Lung microvascular endothelial cell (primary cell): ENCODE measurements at places on chromosomes 7 and 10. TPM values are rescaled to one million over a fixed set of nuclear protein-coding genes. Genes with fewer than 3 reads are reported as not detected.
A peak's percentile ranks its signal among the peaks of the same experiment; 100 is the strongest.

Gene AQP1
- 1.4 and 1.7 TPM in 2 replicates for total RNA-seq

GRCh38 chr7:66307591-66308215 is 102.6 kb downstream of the TPST1 start:
- peak; percentile 99 for DNase-seq

- no peak for DNase-seq
These were observed 169.7 kb downstream of the BUB3 start for GRCh38 chr10:123323884-123324283.

- peak; percentile 58 for DNase-seq
These were observed 98.8 kb downstream of the CACNB2 start for GRCh38 chr10:18238870-18239485.

- DNase-seq = no peak
These were observed 11.1 kb upstream of the ENO4 start for GRCh38 chr10:116838143-116838725.
